ENCODE measurements at places on chromosomes 2 and 18.
A peak's percentile ranks its signal among the peaks of the same experiment; 100 is the strongest.

- DNase-seq, result no peak
Observed at GRCh38 chr2:8122520-8122919, 559.3 kb upstream of the ID2 start.

GRCh38 chr2:46796843-46797625 is 118.6 kb downstream of the MCFD2 start:
- DNase-seq, result no peak

DNA sequence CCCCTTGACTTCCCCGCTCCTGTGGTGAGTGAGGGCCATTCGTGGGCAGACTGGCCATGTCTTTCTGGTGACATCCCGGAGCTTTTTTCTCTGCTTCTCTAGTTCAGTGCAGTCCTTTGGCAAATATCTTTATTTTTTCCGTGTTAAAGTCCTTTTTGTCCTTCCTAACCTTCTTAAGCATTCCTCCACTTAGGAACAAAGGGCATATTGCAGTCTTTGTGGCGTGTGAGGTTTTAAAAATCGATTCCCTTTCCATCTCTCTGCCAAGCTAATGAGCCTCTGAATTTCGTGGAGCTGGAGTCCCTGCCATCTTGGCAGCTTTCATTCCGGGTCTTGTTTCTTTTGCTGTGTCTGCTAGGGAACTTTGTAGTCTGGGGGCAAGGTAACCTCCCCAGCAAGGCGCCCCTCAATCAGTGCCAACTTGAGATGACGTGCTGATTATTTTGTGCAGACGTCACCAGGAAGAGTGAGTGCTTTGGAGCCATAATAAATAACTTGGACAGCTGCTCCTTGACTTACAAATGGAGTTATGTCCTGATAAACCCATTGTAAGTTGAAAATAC is 5.1 kb downstream of the CNNM3 start:
- DNase-seq, result no peak

GRCh38 chr2:226515344-226516055 is 284.1 kb downstream of the IRS1 start:
- peak; percentile 3 for DNase-seq

Measured in cardiac muscle cell (in vitro differentiated cells and primary cell).